Sciatic nerve (tissue), 2 donors: ENCODE measurements at places on chromosomes 11 and 22. TPM values are rescaled to one million over a fixed set of nuclear protein-coding genes. Genes with fewer than 3 reads are reported as not detected.

- no peak for DNase-seq
Measured at GRCh38 chr11:34431979-34432378, 6.8 kb upstream of the CAT start.

The SCGB2A2 gene
- not detected for total RNA-seq

The MMP8 gene
- 2.3 TPM for total RNA-seq

DNA sequence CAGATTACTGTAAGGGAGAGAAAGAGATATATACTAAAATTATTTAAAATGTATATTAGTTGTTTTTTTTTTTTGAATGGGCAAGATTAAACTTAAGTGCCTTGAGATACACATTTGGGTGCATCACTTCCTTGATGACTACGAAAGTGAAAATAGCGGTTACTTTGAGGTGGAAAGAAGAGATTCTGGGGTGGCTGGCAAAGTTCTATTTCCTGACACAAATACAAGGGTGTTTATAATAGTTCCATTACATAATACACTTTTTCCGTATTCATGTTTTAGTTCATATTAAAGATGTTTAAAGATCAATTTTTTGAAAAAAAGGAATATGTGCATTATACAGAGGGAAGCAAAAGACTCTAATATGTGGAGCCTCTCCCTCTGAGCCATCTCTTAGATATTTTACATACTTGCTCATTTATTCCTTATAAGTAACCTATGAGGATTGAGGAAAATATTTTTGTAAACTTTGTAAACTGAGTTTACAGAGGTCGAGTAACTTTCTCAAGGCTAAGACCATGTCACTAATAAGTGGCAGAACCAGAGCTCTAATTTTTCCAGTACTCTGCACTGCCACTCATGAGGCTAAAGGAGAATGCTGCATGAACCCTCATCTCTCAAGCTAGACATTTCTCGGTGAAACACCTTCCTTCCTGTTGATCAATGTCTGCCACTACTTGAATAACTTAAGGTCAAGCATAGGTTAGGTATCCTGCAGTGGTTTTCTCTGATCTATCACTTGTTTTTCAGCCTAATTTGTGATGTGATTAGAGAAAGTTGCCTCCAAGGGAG lies 58.6 kb downstream of the DDIAS start:
- DNase-seq, result no peak

GRCh38 chr22:41480397-41480735 lies 11.4 kb downstream of the ACO2 start:
- DNase-seq, result no peak

DNA sequence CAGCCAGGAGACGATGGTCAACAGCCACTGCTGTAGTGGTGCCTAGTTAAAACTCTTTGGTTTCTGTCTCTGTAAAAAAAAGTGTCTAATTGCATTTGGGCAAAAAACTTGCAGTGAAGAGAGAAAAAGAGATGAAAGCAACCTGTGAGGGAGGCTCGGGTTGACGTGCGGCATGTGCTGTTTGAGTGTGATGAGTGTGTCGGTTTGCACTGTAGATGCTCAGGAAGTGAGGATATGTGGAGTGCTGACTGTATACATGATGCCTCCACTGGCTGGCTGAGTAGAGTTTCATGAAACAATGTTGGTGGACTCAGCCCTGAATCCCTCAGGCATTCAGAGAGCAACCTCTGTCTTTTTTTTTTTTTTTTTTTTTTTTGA lies 4.3 kb upstream of the DGCR6L start:
- DNase-seq, result no peak

The PAMR1 gene
- total RNA-seq, result 15.6 TPM

The TRIM6 gene
- 3.3 TPM for total RNA-seq

The OR8G5 gene
- not detected for total RNA-seq

GRCh38 chr11:75267171-75267970 lies 26.8 kb downstream of the TPBGL start:
- DNase-seq, result peak; percentile 51

- DNase-seq, result no peak
Measured at GRCh38 chr11:111942829-111943228, 5.7 kb downstream of the DIXDC1 start.

The IGHMBP2 gene
- 27.0 TPM for total RNA-seq

GRCh38 chr11:103295704-103296103 lies 186.5 kb downstream of the DYNC2H1 start:
- no peak for DNase-seq

The SCGB1A1 gene
- total RNA-seq, result 3.5 TPM

DNA sequence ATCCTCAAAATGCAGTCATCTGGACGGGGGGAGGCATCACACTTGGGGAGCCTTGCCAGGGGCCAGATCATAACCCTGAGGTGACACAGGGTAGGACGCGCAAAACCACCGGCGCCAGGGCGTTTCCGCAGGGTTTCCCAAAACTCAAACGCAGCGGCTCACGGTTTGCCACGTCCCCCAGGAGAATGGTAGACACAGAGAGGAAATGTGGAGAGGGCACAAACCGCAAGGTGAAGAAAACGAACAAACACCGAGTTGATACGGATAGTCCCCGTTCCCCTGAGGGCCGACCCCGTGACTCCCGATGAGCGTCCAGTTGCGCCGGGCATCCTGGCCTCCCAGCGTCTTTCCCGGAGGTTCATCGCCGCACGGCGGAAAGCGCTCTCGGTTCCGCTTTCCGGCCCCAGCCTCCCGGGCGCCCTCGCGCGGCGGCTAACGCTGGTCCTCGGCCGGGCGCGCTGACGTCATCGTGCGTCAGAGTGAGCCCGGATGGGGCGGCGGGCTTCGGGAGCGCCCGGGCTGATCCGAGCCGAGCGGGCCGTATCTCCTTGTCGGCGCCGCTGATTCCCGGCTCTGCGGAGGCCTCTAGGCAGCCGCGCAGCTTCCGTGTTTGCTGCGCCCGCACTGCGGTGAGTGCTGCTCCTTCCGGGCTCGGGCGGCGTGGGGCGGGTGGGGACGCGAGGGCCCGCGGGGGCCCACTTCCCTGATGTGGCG lies at the start of gene BIRC2:
Gene BIRC2, plus strand, starts transcription at position 467 of the 714 bp plus-strand sequence. CDS start 2,641 bp downstream, outside the sequence.
- peak; percentile 97 for DNase-seq

The APOBEC3G gene
- 8.9 TPM for total RNA-seq

- DNase-seq, result no peak
Measured at GRCh38 chr22:48868554-48868953, 959.1 kb downstream of the BRD1 start.

The CDCA5 gene
- total RNA-seq, result 0.71 TPM

- no peak for DNase-seq
Measured at GRCh38 chr11:120067438-120068113, 70.3 kb downstream of the TRIM29 start.

The NFAM1 gene
- 6.6 TPM for total RNA-seq

The NEFH gene
- 1.4 TPM for total RNA-seq

The INS gene
- 1.5 TPM for total RNA-seq

- no peak for DNase-seq
Measured at GRCh38 chr11:67369801-67370284, 3.6 kb downstream of the CLCF1 start.

DNA sequence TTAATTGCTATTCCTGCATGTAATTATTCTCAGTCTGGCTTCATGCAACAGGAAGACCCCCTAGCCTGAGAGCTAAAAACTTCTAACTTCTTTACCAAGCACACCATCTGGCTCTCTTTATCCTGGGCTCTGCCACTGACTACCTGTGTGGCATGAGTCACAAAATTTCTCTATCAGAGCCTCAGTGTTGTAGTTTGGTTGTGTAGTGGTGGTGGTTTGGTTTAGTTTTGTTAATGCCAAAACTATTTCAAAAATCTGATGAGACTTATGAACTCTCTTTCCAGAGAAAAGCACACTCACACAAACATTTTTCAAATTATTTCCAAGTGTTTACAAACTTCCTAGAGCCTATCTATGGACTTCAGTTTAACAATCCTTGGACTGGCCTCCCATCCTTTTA lies 7.5 kb upstream of the IL17RA start:
- DNase-seq, result no peak

GRCh38 chr22:45310977-45311531 lies 1.3 kb downstream of the FAM118A start:
- no peak for DNase-seq

- DNase-seq, result peak; percentile 77
Measured at GRCh38 chr11:63866211-63866610, 27.3 kb downstream of the MARK2 start.

- DNase-seq, result no peak
Measured at GRCh38 chr22:29718949-29719898, 579 bp upstream of the CABP7 start.

DNA sequence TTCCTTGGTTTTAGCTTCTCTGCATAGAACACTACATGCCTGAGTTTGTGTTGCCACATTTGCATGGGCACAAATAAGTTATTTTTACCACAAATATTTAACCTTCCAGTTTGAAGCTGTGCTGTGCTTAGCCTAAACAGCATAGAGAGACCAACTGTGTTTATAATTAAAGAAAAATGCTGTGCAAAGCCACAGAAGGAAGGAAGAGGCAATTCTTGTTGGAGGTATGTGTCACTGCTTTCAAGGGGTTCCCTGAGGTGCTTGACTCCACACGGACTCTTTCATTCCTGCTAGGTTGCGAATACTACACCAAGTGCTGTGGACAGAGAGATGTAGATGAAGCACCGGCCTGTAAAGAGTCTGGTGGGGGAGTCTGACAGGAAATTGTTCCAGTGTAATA lies 47.6 kb upstream of the OLFML1 start:
- DNase-seq, result no peak

DNA sequence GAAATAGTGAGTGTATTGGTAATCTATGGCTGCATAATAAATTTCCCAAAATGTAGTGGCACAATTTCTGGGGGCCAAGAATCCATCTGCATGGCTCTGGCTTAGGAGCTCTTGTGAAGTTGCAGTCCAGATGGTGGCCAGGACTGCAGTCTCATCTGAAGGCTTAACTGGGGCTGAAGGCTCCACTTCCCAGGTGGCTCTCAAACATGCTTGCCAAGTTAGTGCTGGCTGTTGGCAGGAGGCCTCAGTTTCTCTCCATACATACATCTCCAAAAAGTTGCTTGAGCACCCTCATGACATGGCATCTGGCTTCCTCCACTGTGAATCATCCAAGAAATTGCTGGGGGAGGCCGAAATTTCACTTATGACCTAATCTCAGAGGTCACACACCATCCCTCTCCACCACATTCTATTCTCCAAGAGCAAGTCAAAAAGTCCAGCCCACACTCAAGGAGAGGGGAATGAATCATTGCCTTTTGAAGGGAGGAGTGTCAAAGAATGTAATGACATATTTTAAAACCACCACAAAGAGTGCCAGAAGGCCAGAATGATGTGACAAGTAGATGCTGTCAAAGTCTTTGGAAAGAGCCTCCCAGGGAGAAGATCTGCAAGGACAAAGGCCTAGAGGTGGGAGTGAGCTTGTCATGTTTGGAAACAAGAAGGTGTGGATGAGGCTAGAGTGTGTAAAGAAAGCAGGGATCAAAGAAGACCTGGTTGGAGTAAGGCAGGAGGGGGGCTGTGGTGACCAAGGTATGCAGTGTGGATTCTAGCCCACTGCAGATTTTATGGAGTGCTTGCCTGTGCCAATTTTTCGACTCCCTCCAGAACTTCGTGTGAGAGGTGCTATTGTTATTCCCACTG lies 566.2 kb downstream of the MIAT start:
- DNase-seq, result no peak

The MS4A4A gene
- total RNA-seq, result 32.9 TPM

- DNase-seq, result no peak
Measured at GRCh38 chr11:78037056-78037455, 14.0 kb upstream of the KCTD14 start.

The POLA2 gene
- 5.5 TPM for total RNA-seq
